ENCODE measurements at places on chromosomes 13 and 19. TPM values are rescaled to one million over a fixed set of nuclear protein-coding genes. Genes with fewer than 3 reads are reported as not detected.
A peak's percentile ranks its signal among the peaks of the same experiment; 100 is the strongest.

LIG4 gene
- polyA plus RNA-seq, result 19.1 TPM

PSG1 gene
- 0.58 TPM for polyA plus RNA-seq

- DNase-seq, result peak; percentile 76
These were observed 10.8 kb downstream of the FOSB start for GRCh38 chr19:45478454-45479238.

DNA sequence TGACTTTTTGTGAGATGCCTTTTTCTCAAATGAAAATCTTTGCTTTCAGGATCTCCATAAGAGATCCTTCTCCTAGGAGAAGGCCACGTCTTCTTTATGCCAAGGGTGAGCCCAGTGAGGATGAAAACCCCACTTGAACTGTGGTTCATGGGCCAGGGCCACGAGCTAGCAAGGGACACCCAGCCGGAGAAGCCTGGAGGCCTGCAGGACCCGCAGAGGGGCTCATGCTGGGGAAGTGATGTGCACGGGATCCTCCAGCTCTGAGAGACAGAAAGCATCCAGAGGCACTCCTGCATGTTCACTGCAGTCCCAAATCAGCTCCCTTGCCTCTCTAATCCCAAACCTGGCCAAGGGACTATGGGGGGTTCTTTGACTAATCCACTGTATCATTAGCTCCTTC is 168.9 kb downstream of the UQCRFS1 start:
- no peak for DNase-seq

DNA sequence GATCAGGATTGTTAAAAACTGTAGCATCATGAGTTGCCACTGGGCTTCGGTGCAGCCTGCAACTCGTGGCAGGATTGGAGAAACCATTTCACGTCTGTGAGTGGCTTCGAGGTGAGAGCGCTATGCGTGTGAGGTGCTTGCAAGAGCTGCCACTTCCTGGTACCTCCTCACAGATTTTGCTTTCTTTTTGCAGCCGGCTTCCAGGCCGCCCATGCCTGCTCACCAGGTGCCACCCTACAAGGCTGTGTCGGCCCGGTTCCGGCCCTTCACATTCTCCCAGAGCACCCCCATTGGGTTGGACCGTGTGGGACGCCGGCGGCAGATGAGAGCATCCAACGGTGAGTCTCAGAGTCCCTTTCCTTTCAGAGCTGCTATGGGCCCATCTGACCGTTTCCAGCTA is 57.9 kb upstream of the C1QTNF9 start:
- no peak for DNase-seq

DNA sequence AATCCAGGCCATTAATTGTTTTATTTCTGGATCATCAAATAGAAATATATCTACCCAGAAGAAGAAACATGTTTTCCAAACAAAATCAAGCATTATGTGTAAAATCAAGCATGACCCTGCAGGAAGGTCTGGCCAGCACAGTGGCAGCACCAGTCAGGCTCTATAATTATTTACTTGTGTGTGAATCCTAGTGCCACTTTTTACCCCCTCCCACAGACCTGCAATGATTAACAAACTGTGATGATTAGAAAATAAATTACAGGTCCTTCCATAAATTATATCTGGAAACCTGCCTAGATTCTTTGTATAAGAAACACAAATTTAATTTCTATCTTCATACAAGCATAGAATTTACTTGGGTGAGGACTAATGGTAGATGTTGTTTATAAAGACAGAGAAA is 186.1 kb downstream of the GPC6 start:
- no peak for DNase-seq

DNA sequence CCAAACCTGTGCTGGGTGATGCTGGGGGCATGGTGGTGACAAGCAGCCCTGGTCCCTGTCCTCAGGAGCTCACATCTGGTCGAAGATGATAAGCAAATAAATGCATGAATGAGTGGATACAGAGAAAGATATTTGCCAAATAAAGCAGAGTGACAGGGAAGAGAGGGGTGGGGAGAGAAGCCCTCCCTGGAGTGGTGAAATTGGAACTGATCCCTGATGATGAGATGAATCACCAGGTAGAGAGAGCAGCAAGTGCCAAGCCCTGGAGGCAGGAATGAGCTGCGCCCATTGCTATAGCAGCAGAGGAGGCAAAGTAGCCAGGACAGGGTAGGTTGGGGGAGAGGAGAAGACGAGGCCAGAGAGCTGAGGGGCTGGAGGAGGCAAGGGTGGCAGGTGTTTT is 13.7 kb downstream of the FXYD5 start:
- DNase-seq, result no peak

GRCh38 chr13:89936256-89936655 is 1411.2 kb upstream of the MIR17HG start:
- DNase-seq, result no peak

DNA sequence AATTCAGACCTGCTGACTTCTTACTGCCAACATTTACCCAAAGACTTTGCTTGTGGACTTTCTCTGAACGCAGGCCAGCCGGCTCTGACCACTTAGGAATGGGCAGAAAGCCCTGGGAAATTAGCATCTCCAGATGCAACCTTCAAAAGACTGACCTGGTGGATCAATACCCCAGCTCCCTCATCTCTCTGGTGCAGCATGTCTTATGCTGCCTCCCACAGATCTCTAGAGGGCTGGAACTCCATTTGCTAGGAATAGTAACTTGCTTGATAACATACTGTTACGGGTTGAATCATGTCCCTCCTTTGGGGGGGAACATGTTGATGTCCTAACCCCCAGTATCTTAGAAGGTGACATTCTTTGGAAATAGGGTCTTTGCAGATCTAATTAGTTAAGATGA is 12.9 kb upstream of the SLC25A41 start:
- no peak for DNase-seq

DNA sequence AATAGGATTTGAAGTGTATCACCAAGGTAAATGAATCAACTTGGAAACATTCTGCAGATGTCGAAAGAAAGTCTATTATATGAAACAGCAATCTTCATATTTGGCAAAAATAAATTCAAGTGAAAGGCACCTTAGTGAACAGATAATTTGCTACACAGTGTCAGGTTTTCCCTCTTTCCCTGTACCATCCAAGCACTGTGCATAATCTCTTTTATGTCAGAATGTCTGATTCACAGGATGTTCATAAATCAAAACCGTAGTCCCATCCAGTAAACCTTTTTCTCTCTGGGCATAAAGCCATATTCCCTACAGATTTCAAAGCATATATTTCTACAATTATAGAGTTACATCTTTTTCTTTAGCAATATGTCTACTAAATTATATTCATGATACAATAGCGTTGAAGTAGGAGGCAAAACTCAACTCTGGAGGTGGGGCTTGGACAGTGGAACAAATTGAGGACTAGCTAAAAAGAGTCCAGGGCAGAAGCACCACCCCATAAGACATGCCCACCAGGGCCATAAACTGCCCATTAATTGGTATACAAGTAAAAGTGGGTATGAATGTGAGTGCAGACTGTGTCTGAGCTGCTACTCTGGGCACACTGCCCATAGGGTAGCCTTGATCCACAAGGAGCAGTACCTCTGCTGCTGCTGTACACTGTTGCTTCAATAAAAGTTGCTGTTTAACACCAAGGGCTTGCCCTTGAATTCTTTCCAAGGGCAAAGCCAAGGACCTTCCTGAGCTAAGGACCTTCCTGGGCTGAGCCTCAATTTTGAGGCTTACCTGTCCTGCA is 72.1 kb upstream of the MYCBP2 start:
- DNase-seq, result no peak

DNA sequence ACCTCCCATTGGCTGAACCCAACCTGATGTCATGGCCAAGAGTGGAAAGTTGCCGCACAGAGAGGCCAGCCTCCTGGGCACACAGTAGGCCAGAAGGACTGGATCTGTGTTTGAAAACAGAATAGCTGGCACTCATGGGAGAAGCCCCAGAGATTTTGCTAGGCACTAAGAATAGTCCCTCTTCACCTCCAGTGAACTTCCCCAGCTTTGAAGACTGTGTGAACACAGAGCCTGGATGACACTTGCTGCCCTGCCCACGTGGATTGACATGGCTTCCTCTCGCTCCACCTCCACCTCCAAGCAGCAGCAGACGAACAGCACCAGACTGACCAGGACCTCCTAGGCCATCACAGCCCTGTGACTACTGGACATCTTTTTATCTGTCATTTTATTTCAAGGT is 37.9 kb upstream of the KL start:
- no peak for DNase-seq
